ENCODE measurements at places on chromosomes 1 and 21. TPM values are rescaled to one million over a fixed set of nuclear protein-coding genes. Genes with fewer than 3 reads are reported as not detected.

Gene PADI4
- total RNA-seq, result not detected

Gene SUMO3
- 69.0 TPM for total RNA-seq

Gene CELA2B
- not detected for total RNA-seq

Gene EDN2
- total RNA-seq, result not detected

Gene AQP10
- not detected for total RNA-seq

Gene LCE1A
- not detected for total RNA-seq

Gene PARK7
- 160 TPM for total RNA-seq

Gene PAX7
- total RNA-seq, result not detected

Gene PTPRF
- total RNA-seq, result 30.7 TPM

Gene LEPROT
- total RNA-seq, result 39.1 TPM

Gene CDC7
- total RNA-seq, result 9.9 TPM

Gene STIL
- 9.6 TPM for total RNA-seq

Gene ARMH1
- total RNA-seq, result 0.59 TPM

Gene CDKN2C
- 20.6 TPM for total RNA-seq

Gene LCE1B
- total RNA-seq, result not detected

Measured in subcutaneous preadipocyte (primary cell).